Activated CD8-positive, alpha-beta T cell treated with anti-CD3 and anti-CD28 coated beads, Interleukin-2, amount 10 ng/mL, durations not matched to agents 7 days and 5 days (primary cell): ENCODE measurements at places on chromosomes 5 and 9. TPM values are rescaled to one million over a fixed set of nuclear protein-coding genes. Genes with fewer than 3 reads are reported as not detected.

DNA sequence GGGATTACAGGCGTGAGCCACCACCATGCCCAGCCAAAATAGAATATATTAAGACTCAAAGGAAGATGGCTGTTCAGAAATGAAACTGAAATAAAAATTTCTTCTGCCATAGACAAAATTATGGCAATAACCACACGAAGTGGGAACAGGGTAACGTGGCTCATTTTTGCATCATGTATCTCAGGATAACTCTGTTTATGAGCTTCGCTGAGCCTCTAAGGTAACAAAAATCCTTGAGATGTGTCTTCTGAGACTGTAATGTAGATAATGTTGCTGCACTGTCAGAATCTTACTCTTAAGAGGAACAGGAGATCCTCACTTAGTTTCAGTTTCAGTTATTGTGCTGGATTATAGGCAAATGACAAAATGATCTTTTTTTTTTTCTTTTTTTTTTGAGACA lies 153.8 kb downstream of the GOLPH3 start:
- DNase-seq, result no peak

DNA sequence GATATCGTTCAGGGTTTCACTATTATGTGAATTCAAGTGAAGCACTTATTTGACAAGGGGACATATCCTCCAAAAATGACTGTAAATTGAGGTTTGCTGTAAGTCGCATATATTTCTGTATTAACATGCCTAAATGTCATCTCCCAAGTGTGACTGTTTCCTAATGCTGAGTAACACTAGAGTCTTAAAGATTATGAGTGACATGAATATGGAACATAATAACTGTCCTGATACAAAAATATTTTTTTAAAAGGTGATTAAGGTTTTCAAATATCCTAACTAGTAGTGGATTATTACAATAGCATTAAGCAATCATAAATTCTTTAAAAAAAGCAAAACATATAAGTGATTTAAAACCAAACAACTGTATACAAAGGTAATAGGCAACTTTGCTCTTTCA lies 3.6 kb downstream of the NFIB start:
- DNase-seq, result no peak

- no peak for DNase-seq
Observed at GRCh38 chr9:124005029-124005771, 6.4 kb upstream of the LHX2 start.

- DNase-seq, result no peak
Observed at GRCh38 chr5:126808521-126808988, 31.6 kb downstream of the LMNB1 start.

DNA sequence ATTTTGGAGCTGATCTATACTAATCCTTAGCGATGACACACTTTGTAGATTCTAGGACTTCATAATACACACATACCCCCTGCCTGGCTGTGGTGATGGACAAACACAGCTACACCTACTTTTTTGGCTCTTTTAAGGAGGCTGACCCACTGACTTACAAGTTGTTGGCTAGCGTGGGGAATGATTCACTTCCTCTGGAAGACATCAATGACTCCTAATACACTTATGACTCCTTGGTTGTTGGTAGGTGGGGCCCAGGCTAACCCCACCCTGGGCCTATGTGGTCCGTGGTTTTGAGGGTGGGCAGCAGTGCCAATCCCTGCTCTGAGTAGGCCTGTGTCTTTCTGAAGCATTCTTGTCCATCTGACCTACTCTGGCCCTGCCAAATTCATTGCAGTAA lies 144.4 kb downstream of the SLC12A2 start:
- no peak for DNase-seq

GRCh38 chr9:113621309-113621791 lies 157.8 kb downstream of the RGS3 start:
- DNase-seq, result no peak

DNA sequence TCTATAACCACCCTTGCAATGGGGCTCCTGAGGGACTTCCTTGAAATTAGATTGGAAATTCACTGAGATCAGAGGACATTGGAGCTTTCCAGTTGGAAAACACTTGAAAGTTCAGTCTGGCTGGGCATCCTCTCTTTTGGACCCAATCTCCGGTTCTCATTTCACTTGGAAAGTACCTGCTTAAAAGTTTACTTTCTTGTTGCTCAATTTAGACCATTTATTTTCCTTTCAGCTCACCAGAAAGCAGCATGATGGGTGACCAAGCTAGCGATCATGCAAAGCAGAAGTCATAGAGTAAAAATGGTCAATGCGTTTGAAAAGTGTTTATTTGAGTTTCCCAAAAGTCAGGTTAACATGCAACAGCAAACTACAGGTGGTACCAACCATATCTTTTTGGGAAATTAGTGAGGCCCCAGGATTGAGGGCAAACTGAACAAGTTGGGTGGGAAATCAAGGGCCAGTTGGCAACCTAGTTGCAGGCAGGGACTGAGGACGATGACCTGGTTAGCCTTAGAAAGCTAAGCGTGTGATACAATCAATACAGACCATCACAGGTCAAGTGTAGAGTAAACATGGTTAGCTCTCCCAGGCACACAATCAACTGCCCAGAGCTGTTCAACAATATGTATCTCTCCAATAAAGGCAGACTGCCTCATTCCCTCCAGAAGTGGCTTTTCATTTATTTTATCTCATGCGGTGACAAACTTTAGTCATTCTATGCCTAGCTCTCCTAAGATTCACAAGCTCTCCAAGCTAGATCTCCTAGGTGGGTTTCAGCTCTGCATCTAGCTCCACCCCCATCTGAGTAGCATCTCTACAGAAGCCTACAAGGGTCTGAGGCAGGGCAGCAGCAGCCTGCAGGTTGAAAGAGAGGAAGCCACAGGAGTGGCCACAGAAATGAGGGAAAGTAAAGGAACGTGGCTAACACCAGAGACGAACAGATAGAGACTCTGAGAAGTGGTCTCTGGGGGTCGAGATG lies 136.9 kb downstream of the UGCG start:
- no peak for DNase-seq

- DNase-seq, result no peak
Observed at GRCh38 chr9:116641292-116642059, 45.6 kb upstream of the TRIM32 start.

The ORM2 gene
- total RNA-seq, result not detected

DNA sequence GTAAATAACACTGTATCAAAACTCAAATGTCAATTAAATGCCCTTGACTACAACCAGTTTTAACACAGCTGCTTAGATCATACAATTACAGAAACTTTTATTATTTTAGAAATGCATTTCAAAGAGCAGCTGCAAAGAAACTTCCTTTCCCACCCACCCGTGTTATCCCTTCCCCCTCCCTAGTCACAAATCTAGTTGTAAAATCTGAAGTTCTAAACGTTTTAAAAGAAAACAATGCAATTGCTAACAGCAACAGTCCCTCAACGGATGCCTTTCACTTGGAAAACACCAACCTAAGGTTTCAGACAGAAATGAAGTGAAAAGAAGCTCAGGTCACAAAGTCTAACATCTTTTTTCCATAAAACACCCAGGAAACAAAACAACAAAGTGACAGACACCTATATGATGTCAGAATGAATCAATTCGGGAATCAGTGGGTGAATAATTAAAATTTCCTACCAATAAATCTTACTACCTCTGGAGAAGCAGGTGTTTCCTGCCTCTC lies 100.3 kb downstream of the FBXW11 start:
- DNase-seq, result no peak

The IL4 gene
- not detected for total RNA-seq

The IL13 gene
- total RNA-seq, result 1.4 TPM

DNA sequence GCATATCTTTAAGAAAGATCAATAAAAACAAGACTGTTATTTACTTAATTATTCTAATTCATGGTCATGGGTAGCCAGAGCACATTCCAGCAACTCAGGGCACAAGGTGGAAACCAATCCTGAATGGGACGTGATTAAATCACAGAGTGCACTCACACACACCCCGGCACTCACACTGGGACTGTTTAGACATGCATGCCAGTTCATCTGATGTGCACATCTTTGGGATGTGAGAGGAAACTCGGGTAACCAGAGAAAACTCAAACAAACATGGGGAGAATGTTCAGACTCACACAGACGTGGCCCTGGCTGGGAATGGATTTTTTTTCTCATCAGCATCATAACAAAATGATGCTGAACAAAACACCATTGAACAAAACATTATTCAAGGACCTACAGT lies 29.4 kb downstream of the SMAD5 start:
- DNase-seq, result no peak

DNA sequence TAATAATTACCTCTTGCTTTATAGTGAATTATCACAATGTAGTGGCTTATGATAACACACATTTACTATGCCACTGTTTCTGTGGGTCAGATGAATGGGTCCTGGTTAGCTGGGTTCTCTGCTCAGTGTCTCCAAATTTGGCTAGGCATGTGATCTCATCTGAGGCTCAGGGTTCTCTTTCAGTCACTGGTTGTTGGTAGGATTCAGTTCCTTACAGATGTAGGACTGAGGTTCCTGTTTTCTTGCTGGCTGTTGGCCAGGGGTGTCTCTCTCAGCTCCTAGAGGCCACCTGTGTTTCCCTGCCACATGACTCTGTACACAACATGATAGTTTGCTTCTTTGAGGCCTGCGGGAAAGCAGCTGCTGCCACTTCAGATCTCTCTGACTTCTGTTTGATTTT lies 7.1 kb downstream of the NFX1 start:
- DNase-seq, result no peak
